ENCODE measurements at places on chromosomes 11 and 22. TPM values are rescaled to one million over a fixed set of nuclear protein-coding genes. Genes with fewer than 3 reads are reported as not detected.

DNA sequence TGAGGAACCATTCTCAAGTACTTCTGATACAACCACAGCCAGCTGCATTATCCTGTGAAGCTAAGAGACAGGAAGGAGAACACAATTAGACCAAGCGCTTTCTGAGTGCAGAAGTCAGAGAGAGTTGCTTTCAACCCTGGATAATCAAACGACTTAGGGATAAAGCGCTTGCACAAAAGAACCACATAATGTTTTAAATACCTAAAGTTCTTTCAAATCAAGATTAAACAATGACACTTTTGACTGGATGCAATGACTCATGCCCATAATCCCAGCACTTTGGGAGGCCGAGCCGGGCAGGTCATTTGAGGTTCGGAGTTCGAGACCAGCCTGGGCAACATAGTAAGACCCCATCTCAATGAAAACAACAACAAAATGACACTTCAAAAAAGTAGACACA, 145.1 kb downstream of the SWAP70 start:
- H3K27me3 ChIP-seq: no peaks in the 10 kb centered on the region
- no peak overlapping the region for H3K27ac ChIP-seq
- no peak for DNase-seq
- H3K4me3 ChIP-seq: no peak overlapping the region
- no peaks in the 10 kb centered on the region for H3K4me1 ChIP-seq

The C22orf31 gene
- not detected for total RNA-seq

DNA sequence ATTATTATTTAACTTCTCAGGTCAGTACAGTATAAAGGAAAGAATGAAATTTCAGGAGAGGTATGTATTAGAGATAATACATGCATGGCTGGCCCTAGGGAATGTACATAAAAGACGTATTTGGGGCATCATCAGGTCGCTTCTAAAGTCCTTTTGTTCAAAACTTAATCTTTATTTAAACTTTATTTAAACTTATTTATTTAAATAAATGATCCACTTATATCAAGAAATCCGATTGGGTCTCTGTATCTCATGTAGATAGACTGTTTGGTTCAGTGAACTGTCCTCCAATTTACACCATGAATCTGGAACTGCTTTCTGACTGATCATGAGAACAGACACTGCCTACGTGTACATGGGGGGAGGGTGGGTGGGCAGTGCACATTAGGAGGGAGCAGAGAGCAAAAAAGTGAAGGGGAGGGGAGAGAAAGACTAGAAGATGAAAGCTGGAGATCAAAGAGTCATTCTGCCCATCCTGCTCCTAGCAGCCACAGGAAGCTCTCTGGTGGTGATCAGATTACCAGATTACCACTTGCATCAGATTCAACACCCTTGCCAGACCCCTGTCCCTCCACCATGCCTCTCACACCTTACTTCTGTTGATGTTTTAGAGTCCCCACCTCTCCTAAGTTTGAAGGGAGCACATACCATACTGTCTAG, 92.1 kb upstream of the MTMR2 start:
- peaks cover 8% of the 10 kb centered on the region for H3K36me3 ChIP-seq
- H3K27me3 ChIP-seq: no peaks in the 10 kb centered on the region
- H3K4me1 ChIP-seq: peaks cover 61% of the 10 kb centered on the region
- no peak overlapping the region for H3K4me3 ChIP-seq
- peak; percentile 72 for DNase-seq

DNA sequence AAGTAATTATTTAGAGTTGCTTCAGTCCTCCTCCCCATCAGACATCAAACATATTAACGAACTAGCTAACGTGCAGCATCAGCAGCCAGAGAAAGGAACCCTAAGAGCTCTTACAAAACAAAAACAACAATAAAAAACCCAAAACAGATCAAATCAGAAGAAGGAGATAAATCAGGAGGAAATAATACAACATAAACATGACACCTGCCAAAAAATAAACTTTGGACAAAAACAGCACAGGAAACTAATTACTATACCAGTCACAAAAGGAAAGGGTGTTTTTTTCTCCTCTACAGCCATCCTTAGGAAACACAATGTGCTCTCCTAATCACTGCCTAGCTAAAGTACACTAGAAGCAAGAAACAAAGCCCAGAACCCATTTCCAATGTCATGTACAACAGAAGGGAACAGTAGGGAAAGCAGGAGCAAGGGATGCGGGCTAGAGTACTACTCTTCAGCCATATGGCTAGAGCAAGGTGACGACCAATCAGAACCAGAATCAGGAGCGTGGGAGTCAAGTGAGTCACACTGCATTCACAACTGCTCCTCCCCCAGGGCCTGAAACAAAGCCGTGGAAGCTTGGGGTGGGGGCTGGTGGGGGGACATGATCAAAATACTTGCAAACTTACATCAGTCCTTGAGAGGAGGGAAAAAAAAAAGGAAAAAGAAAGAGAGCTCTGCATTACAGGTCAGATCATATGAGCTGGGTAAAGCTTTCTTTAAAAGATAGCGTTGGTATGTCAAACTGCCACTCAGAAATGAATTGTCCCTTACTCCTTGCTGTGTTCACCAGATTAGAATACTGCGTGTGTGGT, 60.4 kb downstream of the LARGE2 start:
- no peaks in the 10 kb centered on the region for H3K27me3 ChIP-seq
- no peak overlapping the region for H3K4me3 ChIP-seq
- peaks cover 6% of the 10 kb centered on the region for H3K36me3 ChIP-seq

The MS4A6E gene
- not detected for total RNA-seq

The GDPD4 gene
- not detected for total RNA-seq

GRCh38 chr11:103338621-103339484, 229.6 kb downstream of the DYNC2H1 start:
- no peak overlapping the region for H3K4me3 ChIP-seq
- DNase-seq: no peak
- H3K27me3 ChIP-seq: peaks cover 2% of the 10 kb centered on the region
- H3K27ac ChIP-seq: no peak overlapping the region
- no peaks in the 10 kb centered on the region for H3K4me1 ChIP-seq
- H3K36me3 ChIP-seq: no peaks in the 10 kb centered on the region

The LINC01488 gene
- not detected for total RNA-seq

DNA sequence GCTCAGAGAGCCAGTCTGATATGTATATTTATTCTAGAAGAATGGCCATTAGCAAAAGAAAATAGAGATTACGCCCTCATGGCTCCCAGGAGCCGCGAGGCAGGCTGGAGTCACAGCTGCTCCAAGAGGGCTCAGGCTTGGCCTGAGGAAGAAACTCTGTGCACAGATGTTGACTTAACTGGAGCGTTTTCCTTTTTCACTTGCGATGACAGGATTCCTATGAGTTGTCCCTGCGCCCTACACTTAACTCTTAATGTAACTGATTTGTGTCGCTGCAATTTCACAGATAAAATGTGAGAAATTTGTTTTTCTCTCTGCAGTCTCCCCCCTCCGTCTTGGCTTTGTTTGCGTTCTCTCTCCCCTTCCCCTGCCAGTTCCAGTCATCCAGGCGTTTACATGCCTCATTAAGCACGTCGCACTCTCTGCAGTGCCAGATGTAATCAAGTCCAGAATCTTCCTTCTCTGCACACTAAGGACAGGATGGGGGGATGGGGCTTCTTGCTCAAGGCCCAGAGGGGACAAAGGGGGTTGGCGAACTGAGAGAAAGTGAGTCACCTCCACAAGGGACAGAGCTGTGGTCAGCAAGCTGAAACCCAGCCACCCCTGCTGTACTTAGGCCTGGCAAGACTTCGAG, 1060.1 kb downstream of the NTM start:
- H3K27me3 ChIP-seq: no peaks in the 10 kb centered on the region
- DNase-seq: no peak
- H3K4me3 ChIP-seq: no peak overlapping the region
- H3K4me1 ChIP-seq: no peaks in the 10 kb centered on the region
- no peaks in the 10 kb centered on the region for H3K36me3 ChIP-seq

DNA sequence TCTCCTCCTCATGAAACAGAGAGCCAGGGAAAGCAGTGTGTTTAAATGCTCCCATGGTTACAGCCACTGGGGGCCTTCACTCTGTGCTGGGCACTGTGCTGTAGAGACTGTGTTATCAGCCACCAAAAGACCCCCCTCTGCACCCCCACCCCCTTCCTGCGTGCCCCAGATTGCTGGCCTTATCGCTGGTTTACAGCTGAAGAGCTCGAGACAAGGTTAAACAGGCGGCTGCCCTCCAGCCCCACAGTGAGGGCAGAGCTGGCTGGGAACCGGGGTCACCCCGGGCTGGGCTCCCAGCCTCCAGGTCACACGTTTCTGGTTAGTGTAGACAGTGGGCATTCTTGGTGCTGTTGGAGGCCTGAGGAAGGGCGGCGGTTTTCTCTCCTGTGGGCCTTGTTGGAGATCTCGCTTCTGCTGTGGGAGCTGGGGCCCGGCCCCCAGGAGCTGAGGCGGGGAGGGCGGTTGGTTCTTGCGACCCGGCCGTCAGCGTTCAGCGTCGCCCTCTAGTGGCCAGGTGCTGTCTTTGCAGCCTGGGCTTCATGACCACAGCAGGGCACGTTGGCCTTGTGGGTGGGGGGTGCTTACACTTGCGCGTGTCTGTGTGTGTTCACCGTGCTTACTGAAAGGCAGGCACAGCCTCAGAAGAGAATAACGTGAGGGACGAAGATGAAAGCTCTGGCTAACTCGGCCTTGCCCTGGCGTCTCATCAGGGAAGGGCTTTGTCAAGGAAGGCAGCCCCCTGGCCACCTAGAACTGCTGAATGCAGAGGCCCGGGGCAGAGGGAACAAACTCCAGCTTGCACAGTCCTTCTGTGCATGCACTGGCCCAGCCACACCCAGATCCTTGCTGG, 40.8 kb downstream of the TBC1D22A start:
- H3K4me3 ChIP-seq: no peak overlapping the region
- H3K4me1 ChIP-seq: peaks cover 43% of the 10 kb centered on the region
- peak; percentile 72 for DNase-seq
- H3K27ac ChIP-seq: peak overlapping the region; percentile 65
- H3K36me3 ChIP-seq: peaks cover 55% of the 10 kb centered on the region
- no peaks in the 10 kb centered on the region for H3K27me3 ChIP-seq

The SMC1B gene
- total RNA-seq: 2.1 TPM

DNA sequence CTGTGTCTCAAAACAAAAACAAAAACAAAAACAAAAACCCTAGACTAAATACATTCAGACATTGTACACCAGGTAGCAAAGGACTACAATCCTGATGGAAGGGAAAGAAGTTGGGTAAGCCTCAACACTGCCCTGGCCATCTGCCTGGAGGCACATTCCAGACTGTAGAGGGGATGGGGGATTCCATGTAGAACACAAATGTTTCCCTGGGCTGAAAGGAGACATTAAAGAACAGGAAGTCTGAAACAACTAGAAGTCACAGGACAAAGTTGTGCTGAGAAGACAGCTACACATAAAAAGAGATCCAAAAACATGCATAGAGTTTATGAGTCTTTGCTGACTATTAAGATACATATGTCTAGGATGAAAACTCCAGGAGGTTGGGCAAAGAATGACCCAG, 83.9 kb downstream of the RRAS2 start:
- H3K27me3 ChIP-seq: no peaks in the 10 kb centered on the region
- no peak overlapping the region for H3K4me3 ChIP-seq
- H3K36me3 ChIP-seq: peaks cover 48% of the 10 kb centered on the region
- H3K4me1 ChIP-seq: peaks cover 45% of the 10 kb centered on the region

DNA sequence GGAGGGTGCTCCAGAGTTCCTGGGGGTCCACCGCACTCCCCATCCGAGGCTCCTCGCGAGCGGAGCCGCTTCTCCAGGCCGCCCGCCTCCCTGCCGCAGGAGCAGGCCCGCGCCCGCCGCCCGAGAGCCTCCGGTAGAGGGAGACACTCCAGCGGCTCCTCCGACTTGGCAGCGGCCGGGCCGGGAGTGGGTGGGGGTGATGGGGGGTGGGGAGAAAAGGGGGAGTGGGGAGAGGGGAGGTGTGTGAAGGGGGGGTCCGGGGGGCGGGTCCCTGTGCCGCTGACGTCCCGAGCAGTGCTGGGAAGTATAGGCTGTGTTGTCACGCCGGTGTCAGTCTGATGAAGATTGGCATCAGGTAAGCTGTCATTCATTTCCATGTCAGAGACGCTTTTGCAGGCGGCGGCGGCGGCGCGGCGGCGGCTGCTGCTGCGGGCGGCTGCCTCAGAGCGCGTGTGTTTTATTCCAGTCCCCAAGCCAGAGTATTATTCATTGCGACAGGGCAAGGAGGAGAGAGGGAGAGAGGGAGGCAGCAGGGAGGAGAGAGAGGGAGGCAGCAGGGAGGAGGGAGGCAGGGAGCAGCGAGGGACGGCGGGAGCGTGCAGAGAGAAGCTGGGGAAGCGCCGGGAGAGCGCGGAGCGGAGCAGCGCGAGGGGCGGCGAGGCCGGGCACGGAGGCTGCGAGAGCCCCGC, at the start of gene PKNOX2:
Gene PKNOX2 (plus strand): TSS at position 330 of the 689 bp plus-strand sequence. CDS start 186,555 bp downstream, outside the sequence.
- peaks cover 24% of the 10 kb centered on the region for H3K4me1 ChIP-seq
- H3K4me3 ChIP-seq: peak within 1 kb of the TSS; percentile 80
- H3K27ac ChIP-seq: no peak within 1 kb of the TSS
- DNase-seq: peak; percentile 58
- peaks cover 68% of the 10 kb centered on the region for H3K27me3 ChIP-seq
- peaks cover 1% of the 10 kb centered on the region for H3K36me3 ChIP-seq

DNA sequence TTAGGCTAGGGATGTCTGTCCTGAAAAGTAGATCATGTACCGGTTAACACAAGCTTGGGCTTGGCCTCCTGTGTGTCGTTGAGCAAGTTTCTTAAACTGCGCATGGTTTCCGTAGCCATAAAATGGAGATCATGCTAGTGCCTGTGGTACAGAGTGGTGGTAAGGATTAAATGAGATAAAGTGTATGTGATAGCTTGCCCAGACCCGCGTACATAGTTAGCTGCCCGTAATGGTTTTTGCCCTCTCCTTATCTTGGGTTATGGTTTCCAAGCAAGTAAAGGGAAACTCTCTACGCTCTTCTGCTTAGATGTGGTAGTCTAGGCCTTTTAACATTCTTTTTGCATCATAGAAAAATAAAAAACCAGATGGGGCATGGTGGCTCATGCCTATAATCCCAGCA, 11.0 kb upstream of the PTPRJ start:
- H3K4me3 ChIP-seq: no peak overlapping the region
- DNase-seq: no peak
- no peaks in the 10 kb centered on the region for H3K36me3 ChIP-seq
- no peak overlapping the region for H3K27ac ChIP-seq
- peaks cover 7% of the 10 kb centered on the region for H3K4me1 ChIP-seq
- H3K27me3 ChIP-seq: no peaks in the 10 kb centered on the region

- no peak overlapping the region for H3K4me3 ChIP-seq
- peaks cover 14% of the 10 kb centered on the region for H3K4me1 ChIP-seq
- DNase-seq: no peak
- no peak overlapping the region for H3K27ac ChIP-seq
Measured at GRCh38 chr22:29258407-29259252, 9.2 kb downstream of the RHBDD3 start.

DNA sequence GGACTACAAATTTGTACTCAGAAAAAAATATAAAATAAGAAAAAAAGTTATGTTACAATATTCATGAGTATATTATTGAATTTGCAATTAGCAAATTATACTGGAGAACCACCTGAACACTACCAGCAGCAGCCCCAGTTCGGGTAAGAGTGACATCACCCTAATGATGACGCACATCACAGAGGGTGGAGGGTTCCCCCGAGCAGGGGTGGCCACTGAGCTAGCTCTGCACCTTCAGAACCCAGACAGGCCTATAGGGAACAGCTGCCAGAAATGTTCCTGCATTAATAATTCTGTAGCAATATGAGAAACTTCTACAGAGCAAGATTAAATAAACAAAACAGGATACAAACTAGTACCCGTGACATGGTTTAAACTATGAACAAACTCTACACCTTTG, 17.5 kb upstream of the ARAP1 start:
- H3K27me3 ChIP-seq: peaks cover 5% of the 10 kb centered on the region
- no peak overlapping the region for H3K4me3 ChIP-seq
- DNase-seq: no peak
- no peaks in the 10 kb centered on the region for H3K36me3 ChIP-seq
- no peak overlapping the region for H3K27ac ChIP-seq

GRCh38 chr11:11056749-11057471, 199.1 kb upstream of the ZBED5 start:
- no peak for DNase-seq
- no peaks in the 10 kb centered on the region for H3K27me3 ChIP-seq
- peaks cover 2% of the 10 kb centered on the region for H3K36me3 ChIP-seq
- no peaks in the 10 kb centered on the region for H3K4me1 ChIP-seq
- no peak overlapping the region for H3K27ac ChIP-seq
- H3K4me3 ChIP-seq: no peak overlapping the region
